Thoracic aorta (tissue), 2 donors: ENCODE measurements at places on chromosomes 6 and 20. TPM values are rescaled to one million over a fixed set of nuclear protein-coding genes. Genes with fewer than 3 reads are reported as not detected.

GRCh38 chr20:41167481-41168253 is 30.3 kb downstream of the PLCG1 start:
- peaks cover 69% of the 10 kb centered on the region for H3K36me3 ChIP-seq
- no peak overlapping the region for H3K4me3 ChIP-seq

DNA sequence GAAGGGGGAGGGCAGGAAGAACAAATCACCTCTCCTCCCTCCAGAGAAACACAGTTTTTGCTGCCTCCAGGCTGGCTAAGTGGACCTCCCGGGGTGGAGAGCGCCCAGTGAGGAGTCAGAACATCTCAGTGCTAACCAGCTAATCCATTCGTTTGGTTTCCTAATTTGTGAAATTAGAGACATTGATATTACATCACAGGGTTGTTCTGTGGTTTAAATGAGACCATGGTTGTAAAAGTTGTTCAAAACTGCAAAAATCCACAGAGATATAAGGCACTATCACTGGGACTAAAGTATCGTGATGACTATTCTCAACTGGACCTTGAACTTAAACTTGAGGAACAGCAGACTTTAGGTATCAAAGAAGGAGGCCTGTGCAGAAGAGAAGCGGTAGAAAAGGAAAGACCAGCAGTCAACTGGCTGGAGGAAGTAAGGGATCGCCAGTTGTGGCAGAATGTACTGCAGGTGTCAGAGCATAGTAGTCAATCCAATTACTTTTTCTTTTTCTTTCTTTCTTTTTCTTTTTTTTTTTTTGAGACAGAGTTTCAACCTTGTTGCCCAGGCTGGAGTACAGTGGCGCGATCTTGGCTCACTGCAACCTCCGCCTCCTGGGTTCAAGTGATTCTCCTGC is 33.9 kb downstream of the RIPOR2 start:
- DNase-seq = no peak
- no peaks in the 10 kb centered on the region for H3K27me3 ChIP-seq
- no peak overlapping the region for H3K4me3 ChIP-seq
- H3K27ac ChIP-seq = no peak overlapping the region
- no peaks in the 10 kb centered on the region for H3K36me3 ChIP-seq

Gene GABRR1
- total RNA-seq = not detected

Gene RAET1E
- not detected for total RNA-seq

DNA sequence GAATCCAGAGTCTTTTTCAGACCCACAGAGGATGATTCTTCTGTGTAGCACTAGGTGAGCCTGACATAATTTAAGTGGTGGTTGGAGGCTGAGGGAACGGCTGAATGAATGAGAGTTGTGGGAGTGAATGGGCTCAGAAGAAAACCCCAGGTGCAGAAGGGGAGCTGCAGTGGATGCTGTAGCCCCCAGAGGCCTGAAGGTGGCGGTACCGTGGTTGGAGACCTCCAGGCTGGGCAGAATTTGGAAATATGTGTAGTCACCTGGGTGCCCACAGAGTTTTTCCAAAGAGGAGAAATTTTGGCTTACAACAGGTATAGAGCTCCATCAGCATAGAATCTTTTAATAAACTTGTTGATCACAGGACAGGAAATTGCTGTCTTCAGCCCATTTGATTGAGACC is 6.5 kb upstream of the RAET1G start:
- peaks cover 4% of the 10 kb centered on the region for H3K27me3 ChIP-seq
- H3K27ac ChIP-seq = no peak overlapping the region
- no peak overlapping the region for H3K4me3 ChIP-seq
- no peak for DNase-seq
- no peaks in the 10 kb centered on the region for H3K36me3 ChIP-seq

Gene ABRACL
- 21.8 TPM for total RNA-seq

DNA sequence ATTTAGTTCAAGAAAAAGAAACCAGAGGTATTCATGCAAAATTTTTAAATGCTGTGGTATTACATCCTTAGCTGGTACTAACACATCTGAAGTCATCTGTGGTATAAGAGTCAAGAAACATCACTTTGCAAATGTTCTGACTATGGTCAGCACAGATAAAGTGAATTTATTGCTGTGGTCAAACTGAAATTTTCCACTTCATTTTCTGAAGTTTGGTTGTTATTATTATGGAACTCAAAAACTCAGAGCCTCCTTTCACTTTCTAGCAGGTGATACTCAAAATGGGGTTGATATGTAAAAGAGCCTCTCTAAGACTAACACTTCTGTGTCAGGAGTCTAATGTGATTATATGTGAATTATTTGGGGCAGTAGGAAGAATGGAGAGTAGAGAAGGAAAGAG is 257.8 kb downstream of the RNGTT start:
- no peaks in the 10 kb centered on the region for H3K27me3 ChIP-seq
- H3K27ac ChIP-seq = no peak overlapping the region
- no peak for DNase-seq
- H3K4me1 ChIP-seq = peaks cover 10% of the 10 kb centered on the region

- H3K36me3 ChIP-seq = no peaks in the 10 kb centered on the region
- H3K4me1 ChIP-seq = peaks cover 31% of the 10 kb centered on the region
- DNase-seq = no peak
- H3K4me3 ChIP-seq = peak overlapping the region; percentile 87
- peak overlapping the region; percentile 92 for H3K27ac ChIP-seq
- H3K27me3 ChIP-seq = no peaks in the 10 kb centered on the region
Measured at GRCh38 chr6:34695729-34696188, 808 bp downstream of the ILRUN start.

DNA sequence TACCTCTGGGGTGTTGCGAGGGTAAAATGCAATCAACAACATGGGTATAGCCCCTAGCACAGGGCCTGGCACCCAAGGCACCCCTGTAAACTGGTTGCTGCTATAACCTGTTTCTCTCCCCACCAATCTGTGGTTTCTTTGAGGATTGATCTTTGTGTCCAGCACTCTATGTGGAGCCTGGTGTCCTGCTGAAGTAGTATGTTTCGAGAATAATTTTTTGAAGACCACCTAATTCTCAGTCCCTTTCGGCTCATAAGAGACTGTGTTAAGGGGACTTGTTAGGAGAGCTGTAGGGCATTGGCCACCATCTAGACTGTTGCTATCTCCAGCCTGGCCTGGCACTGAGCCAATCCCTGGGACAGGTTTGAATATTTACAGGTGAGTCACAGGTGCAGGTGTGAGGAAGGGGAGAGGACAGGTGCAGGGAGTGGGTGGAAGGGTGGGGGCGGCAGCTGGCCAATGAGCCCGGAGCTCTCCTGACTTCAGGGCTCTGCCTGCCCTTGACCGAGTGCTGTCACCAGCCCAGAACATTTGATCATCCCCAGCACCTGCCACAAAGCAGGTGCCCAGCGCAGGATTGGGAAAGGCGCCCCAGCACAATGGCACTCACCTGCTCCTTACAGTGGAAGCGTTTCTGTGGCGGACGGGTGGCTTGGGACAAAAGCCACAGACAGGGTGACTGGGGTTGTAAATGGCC is 8.1 kb upstream of the C20orf144 start:
- peaks cover 9% of the 10 kb centered on the region for H3K36me3 ChIP-seq
- no peak overlapping the region for H3K27ac ChIP-seq
- H3K4me3 ChIP-seq = no peak overlapping the region

Gene FRMD1
- total RNA-seq = not detected

DNA sequence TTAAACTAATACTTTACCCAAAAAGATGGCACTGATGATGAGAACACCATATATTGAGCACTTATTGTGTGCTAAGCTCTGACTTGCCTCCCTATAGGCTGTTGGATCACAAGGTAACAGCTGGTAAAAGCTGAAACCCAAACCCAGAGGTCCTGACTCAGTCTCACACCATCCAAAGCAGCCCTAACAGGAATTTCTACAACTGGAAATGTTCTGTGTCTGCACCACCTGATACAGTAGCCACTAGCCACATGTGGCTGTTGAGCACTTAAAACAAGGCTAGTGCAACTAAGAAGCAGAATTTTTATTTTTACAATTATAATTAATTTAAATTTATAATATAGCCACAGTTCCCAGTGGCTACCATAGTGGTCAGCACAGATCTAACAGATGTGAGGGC is 15.6 kb upstream of the MATN4 start:
- no peaks in the 10 kb centered on the region for H3K4me1 ChIP-seq
- peaks cover 19% of the 10 kb centered on the region for H3K36me3 ChIP-seq
- H3K27me3 ChIP-seq = no peaks in the 10 kb centered on the region
- H3K27ac ChIP-seq = no peak overlapping the region
- DNase-seq = no peak

Gene ELOVL4
- total RNA-seq = 2.4 TPM

Gene VWA7
- 0.68 TPM for total RNA-seq

Gene SGK2
- total RNA-seq = 11.6 TPM

- no peak for DNase-seq
- H3K36me3 ChIP-seq = peaks cover 2% of the 10 kb centered on the region
- no peaks in the 10 kb centered on the region for H3K27me3 ChIP-seq
- H3K4me3 ChIP-seq = no peak overlapping the region
Measured at GRCh38 chr6:170287371-170287876, 3.5 kb downstream of the DLL1 start.

DNA sequence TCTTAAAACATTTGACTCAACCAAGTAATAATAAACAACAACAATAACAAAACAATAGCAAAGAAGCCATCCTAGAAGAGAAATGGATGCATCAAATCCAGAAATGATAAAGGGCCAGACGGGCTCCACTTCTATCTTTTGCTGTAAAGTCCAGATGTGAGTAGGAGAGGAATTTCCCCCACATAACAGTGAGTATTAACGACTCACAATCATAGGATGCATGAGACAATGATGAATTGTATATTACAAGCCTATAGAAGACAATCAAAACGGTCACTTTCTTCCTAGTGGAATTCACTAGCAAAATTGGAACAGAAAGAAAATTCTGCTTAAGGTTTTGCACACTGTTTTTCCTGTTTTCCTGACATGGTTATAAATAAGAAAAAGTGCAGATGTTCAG is 97.0 kb upstream of the PREP start:
- no peak overlapping the region for H3K4me3 ChIP-seq
- H3K27me3 ChIP-seq = no peaks in the 10 kb centered on the region
- H3K27ac ChIP-seq = no peak overlapping the region
- no peak for DNase-seq
- no peaks in the 10 kb centered on the region for H3K4me1 ChIP-seq

GRCh38 chr6:43921548-43922425 is 151.8 kb downstream of the VEGFA start:
- no peak overlapping the region for H3K4me3 ChIP-seq
- no peak overlapping the region for H3K27ac ChIP-seq
- H3K36me3 ChIP-seq = no peaks in the 10 kb centered on the region
- no peak for DNase-seq

GRCh38 chr6:77425671-77426070 is 37.6 kb downstream of the HTR1B start:
- no peak for DNase-seq
- no peak overlapping the region for H3K4me3 ChIP-seq
- no peaks in the 10 kb centered on the region for H3K27me3 ChIP-seq
- no peak overlapping the region for H3K27ac ChIP-seq
- no peaks in the 10 kb centered on the region for H3K36me3 ChIP-seq

GRCh38 chr6:156451088-156451487 is 326.1 kb upstream of the ARID1B start:
- no peak for DNase-seq
- H3K4me3 ChIP-seq = no peak overlapping the region
- no peaks in the 10 kb centered on the region for H3K27me3 ChIP-seq
- H3K27ac ChIP-seq = no peak overlapping the region
- no peaks in the 10 kb centered on the region for H3K4me1 ChIP-seq

Gene SAMD3
- 1.8 TPM for total RNA-seq

- no peak overlapping the region for H3K4me3 ChIP-seq
- no peak overlapping the region for H3K27ac ChIP-seq
- H3K4me1 ChIP-seq = no peaks in the 10 kb centered on the region
Measured at GRCh38 chr6:45681860-45682511, 304.3 kb upstream of the SUPT3H start.

Gene UNC5CL
- total RNA-seq = 2.2 TPM
